ENCODE measurements at places on chromosomes 13 and 19. TPM values are rescaled to one million over a fixed set of nuclear protein-coding genes. Genes with fewer than 3 reads are reported as not detected.

Gene FLT3LG
- polyA plus RNA-seq: 13.1 TPM

Gene SCN1B
- not detected for polyA plus RNA-seq

Gene POSTN
- polyA plus RNA-seq: not detected

Gene GNG7
- polyA plus RNA-seq: 9.8 TPM

Gene IZUMO2
- polyA plus RNA-seq: not detected

Gene LILRA2
- 0.43 TPM for polyA plus RNA-seq

Gene ADGRE1
- 8.6 TPM for polyA plus RNA-seq

Gene RFPL4A
- not detected for polyA plus RNA-seq

Gene LILRB3
- polyA plus RNA-seq: 0.07 TPM

Gene CKAP2
- 62.3 TPM for polyA plus RNA-seq

Gene LMTK3
- polyA plus RNA-seq: not detected

Gene FFAR2
- 1.1 TPM for polyA plus RNA-seq

Gene FUT3
- not detected for polyA plus RNA-seq

All from GM12878 (cell line).